ENCODE measurements at places on chromosomes 13 and 19.

- DNase-seq: peak; percentile 47
Measured at GRCh38 chr19:49890349-49891311, 6.1 kb downstream of the IL4I1 start.

DNA sequence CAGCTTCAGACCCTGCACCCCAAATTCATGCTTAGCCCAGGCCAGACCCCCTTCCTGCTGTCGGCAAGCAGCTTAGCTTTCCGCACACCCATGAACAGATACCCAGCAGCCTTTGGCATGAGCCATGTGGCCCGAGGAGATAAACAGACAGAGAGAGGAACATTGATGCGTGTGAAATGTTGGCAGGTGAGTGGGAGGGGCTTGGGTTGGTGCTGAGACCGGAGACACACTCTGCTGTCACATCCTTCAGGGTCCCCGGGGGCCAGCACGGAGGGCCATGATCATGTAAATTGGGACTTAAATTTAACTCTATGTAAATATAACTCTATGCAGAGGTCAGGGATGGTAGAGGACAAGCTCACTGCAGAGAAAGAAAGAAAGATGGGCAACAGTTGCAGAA is 1.5 kb downstream of the CD22 start:
- DNase-seq: no peak

GRCh38 chr13:91922969-91923592 is 524.7 kb downstream of the GPC5 start:
- no peak for DNase-seq

GRCh38 chr13:47463726-47464125 is 537.3 kb downstream of the SUCLA2 start:
- DNase-seq: no peak

DNA sequence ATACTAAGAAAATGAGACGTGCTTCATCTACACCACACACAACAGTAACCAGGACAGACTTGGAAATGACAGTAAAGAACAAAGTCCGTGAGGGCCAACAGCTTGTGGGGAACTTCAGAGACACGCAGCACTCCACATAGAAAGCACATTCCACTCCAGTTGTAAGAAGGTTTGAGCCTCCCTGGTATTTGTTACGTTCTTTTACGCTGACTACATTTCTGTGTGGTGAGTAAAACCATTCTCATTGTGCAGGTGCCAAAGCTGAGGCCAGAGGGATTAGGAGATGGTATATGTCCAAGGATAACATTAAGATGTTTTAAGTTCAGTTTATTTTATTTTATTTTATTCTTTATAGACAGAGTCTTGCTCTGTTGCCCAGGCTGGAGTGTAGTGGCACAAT is 1189.9 kb downstream of the UQCRFS1 start:
- DNase-seq: no peak

DNA sequence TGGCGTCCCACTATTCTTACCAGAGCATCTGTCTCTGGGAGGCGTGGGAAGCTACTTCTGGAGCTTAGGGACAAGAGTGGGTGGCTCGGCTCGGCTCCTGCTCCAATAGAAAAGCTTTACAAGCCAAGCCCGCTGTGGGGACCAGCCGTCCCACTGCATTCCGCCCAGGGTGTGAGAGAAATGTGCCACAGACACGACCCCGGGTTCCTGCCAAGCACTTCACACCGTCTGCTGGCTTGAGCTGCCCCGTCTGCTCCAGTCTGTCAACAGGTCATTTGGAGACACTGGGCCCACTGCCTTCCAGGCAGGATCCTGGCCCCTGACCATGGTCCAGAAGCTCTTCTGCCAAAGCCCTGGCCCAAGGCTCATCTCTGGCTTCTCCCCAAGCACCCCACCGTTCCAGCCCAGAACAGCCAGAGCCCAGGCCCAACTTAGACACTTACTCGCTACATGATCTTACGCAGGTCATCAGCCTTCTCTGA is 6.5 kb upstream of the FKRP start:
- no peak for DNase-seq

- no peak for DNase-seq
Measured at GRCh38 chr13:111319998-111320911, at the start of gene TEX29. Gene TEX29, plus strand, starts transcription at chr13:111320642. Its CDS starts 249 bp downstream, at chr13:111320891.

- no peak for DNase-seq
Measured at GRCh38 chr13:114062341-114062740, 70.1 kb downstream of the RASA3 start.

DNA sequence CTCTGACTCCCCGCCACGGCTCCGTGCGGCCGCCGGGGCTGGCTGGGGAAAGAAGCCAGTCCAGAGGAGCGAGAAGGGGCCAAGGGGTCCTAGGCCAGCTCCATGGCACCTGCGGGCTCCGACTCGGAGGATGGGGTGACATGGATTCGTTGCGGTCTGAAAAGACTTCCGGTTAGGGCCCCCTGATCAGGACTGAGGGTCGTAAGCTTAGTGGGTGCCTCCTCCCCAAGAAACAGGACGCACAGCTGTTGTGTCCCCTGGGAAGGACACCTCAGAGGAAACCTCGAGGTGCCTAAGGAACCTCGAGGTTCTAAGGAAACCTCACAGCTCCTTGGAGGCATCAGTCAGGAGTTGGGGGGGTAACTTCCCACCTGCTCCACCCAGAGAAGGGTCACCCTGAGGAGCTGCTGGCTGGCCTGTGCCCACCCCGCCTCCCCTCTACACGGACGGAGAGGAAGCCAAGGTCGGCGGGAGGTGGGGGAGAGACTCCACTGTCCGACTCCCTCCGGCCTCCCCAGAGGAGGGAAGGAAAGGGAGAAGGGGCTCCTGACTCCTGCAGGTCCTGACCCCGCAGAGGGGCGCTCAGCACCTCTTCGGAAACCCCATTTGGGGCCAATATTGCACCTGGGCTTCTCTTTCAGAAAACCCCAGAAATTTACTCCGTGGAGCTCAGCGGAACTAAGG is 855 bp downstream of the ATP12A start:
- DNase-seq: no peak

Data from stimulated activated CD4-positive, alpha-beta T cell treated with anti-CD3 and anti-CD28 coated beads, Interleukin-15, amount 100 ng/mL, for 1 hour (primary cell).